ENCODE measurements at places on chromosomes 3 and 15. TPM values are rescaled to one million over a fixed set of nuclear protein-coding genes. Genes with fewer than 3 reads are reported as not detected.

Gene PCLAF
- total RNA-seq: 163 TPM

Gene GHSR
- not detected for total RNA-seq

Gene POU1F1
- not detected for total RNA-seq

Gene ZDHHC23
- total RNA-seq: 3.4 TPM

Gene UQCC5
- total RNA-seq: 71.6 TPM

Gene SLC28A2
- not detected for total RNA-seq

Gene IFT57
- 32.0 TPM for total RNA-seq

Gene CLDN11
- total RNA-seq: 0.25 TPM

Gene TBC1D21
- not detected for total RNA-seq

Gene FYCO1
- 5.0 TPM for total RNA-seq

Gene TGM4
- 0.18 TPM for total RNA-seq

Gene NR1I2
- not detected for total RNA-seq

Gene C2CD4B
- total RNA-seq: 0.31 TPM

Gene OR4M2
- total RNA-seq: not detected

Gene P2RY14
- not detected for total RNA-seq

Gene LPP
- total RNA-seq: 7.9 TPM

Gene ABI3BP
- 0.91 TPM for total RNA-seq

Gene FMN1
- 0.70 TPM for total RNA-seq

Gene C3orf22
- total RNA-seq: not detected

Gene MORC1
- total RNA-seq: not detected

Gene LDHAL6B
- not detected for total RNA-seq

Gene ZNF148
- total RNA-seq: 6.8 TPM

Gene CADM2
- 0.10 TPM for total RNA-seq

Gene UPK1B
- total RNA-seq: 12.9 TPM

Gene TICRR
- total RNA-seq: 11.9 TPM

Gene PROS1
- total RNA-seq: 13.9 TPM
